ENCODE measurements at places on chromosomes 3 and 15.

DNA sequence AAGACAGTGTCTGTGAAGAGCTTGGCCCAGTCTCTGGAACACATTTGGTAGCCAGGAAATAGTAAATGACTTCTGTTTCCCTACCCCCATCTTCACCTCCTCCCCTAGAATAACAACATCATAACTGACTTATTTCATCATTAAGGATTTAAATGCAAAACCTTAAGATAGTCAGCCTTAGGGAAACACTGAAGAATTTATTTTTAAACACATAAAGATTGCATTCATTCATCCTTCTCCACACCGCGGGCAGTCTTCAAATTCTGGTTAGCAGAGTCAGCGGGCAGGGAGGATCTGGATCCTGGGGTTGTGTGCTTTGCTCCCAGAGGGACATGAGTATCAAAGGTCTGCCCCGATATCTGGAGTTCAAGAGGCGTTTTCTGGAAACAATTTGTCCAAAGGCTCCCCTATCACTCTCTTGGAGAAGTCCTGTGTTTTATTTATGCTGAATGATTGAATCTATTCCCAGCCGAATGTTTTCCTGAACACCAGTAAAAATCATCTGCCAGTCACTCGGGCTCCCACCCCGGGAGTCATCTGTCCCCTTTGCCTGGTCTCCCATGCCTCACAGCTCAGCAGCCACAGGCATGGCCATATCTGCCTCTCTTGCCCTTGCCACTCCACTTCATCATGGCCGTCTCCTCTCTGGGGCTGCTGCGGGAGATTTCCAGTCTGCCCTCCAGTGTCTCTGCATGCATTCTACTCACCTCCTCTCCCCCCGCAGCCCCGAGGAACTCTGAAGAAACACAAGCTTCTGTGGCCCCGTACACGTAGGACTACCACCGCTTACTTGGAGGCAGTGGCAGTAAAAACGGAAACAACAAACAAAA lies 234.7 kb upstream of the CTDSPL start:
- DNase-seq, result no peak

DNA sequence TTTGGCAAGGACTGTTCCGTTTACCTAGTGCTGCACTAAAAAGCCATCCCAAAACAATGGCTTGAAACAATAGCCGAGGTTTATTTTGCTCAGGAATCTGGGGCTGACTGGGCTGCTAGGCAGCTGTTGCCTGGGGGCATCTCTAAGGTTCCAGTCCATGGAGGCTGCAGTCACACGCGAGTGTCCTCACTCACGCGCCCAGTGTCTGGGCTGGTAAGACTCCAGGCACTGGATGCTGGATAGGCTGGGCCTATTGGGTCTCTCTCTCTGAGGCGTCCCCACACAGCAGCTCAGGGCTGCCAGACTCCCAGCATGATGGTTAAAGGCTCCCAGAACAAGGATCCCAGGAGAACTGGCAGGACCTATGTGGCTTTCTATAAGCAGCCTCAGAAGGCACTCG lies 34.2 kb downstream of the ALS2CL start:
- DNase-seq, result no peak

- DNase-seq, result no peak
Measured at GRCh38 chr3:185645596-185646381, 59.7 kb downstream of the SENP2 start.

DNA sequence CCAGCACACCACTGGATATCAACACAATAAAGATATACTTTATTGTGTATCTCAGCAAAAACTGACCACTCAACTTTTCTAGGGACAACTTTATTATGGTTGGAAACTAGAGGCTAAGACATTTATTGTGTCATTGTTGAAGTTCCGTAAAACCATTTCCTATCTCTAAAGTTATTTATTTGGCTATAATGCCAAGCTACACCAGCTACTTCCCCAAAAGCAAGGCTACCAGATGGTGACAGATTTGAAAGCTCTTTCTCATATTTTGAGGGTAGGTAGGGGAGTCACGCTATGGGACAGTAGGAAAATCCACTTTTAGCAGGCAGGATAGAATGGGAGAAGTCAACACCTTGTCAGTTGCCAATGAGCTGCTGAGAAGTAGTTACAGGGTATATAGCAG lies 834.6 kb upstream of the CFAP20DC start:
- no peak for DNase-seq

DNA sequence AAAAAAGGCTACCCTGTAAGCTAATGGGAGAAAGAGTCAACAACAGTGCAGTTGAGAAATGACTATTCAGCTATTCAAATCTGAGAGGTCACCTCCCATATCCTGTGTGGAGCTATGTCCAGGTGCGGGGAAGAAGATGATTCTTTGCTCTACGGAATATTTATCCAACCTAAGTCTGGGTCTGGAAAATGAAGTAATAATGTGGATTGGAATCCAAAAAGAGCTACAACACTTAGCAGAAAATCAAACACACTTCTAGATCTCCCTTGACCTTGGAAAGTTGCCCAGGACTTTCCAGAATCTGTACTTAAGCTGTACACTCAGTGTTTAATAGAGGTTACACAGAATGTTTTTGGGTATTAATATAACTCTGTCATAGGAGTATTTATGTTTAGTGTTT lies 251.9 kb downstream of the NAALADL2 start:
- no peak for DNase-seq
